ENCODE measurements at places on chromosomes 12 and 14. TPM values are rescaled to one million over a fixed set of nuclear protein-coding genes. Genes with fewer than 3 reads are reported as not detected.

The KRT78 gene
- total RNA-seq, result 0.46 TPM

The TOMM20L gene
- total RNA-seq, result not detected

The ADCK1 gene
- 6.8 TPM for total RNA-seq

The FOXM1 gene
- 0.87 TPM for total RNA-seq

DNA sequence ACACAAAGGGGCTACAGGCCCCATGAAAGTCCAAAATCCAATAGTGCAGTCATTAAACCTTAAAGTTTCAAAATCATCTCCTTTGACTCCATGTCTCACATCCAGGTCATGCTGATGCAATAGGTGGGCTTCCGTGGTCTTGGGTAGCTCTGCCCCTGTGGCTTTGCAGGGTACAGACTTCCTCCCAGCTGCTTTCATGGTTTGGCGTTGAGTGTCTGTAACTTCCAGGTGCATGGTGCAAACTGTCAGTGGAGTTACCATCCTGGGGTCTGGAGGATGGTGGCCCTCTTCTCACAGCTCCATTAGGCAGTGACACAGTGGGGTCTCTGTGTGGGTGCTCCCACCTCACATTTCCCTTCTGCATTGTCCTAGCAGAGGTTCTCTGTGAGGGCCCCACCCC is 8.5 kb upstream of the OR4Q2 start:
- DNase-seq, result no peak

DNA sequence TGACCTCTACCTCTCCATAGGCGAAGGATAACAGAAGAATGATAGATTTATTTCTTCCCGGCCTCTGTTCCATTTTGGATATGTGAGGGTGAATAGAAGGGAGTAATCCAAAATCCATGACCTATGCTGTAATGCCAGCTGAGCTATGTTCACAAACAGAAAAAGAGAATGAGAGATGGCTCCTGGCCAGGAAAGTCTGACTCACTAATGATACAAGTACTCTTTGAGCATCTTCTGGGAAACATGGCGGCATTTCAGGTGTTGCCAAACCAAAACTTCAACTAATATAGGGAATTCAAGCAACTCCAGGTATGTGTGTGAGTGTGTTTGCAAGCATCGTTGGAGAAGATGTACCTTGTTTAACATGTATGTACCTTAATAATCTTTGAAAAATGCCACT is 55.1 kb downstream of the MED13L start:
- peak; percentile 66 for DNase-seq
